ENCODE measurements at places on chromosomes 2 and 18. TPM values are rescaled to one million over a fixed set of nuclear protein-coding genes. Genes with fewer than 3 reads are reported as not detected.

GRCh38 chr2:18149660-18150246 is 271.3 kb downstream of the KCNS3 start:
- no peak overlapping the region for H3K4me3 ChIP-seq
- no peaks in the 10 kb centered on the region for H3K36me3 ChIP-seq
- H3K4me1 ChIP-seq, result no peaks in the 10 kb centered on the region
- no peaks in the 10 kb centered on the region for H3K27me3 ChIP-seq
- DNase-seq, result no peak

DNA sequence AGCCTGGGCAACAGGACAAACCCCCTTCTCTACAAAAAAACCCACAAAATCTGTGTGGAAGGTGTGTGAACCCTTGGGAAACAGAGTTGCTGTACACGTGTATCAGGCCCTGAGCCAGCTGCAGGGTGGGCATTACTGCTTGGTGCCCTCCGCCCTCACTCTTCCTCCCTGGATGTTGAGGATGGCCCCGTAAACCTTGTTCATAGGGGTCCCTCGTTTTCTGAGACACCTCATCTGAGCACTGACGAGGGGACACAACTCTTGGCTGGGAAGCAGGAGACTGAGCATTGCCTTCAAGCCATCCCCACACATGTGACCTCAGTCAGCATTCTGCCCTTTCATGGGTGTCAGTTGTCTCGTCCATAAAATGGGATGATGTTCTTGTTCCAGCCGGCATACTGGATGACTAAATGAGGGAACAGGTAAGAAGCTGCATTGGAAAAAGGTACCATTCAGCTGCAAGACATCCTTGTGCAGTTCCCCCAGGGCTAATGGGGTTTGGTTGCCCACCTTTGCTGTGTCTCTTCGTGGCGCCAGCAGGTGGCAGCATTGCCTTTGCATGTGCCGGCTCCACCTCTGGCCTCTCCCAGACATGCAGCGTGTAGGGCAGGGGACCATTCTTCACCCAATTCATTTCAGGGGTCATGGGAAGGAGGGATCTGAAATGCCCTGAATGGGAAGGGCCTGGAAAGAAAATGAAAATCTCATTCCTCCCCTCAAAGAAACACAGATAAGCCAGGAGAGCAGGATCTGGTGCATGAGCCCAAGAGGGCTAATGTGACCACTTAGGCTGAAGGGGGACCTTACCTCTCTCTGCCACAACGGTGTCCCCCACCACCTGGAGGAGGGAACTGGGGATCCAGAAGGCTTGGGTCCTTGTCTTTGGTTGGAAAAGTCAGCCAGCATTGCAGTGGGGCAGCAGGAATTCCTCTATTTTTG is 36.4 kb upstream of the HAAO start:
- no peaks in the 10 kb centered on the region for H3K36me3 ChIP-seq
- H3K27ac ChIP-seq, result no peak overlapping the region
- H3K4me1 ChIP-seq, result peaks cover 7% of the 10 kb centered on the region
- no peaks in the 10 kb centered on the region for H3K27me3 ChIP-seq
- DNase-seq, result peak; percentile 83
- H3K4me3 ChIP-seq, result no peak overlapping the region

DNA sequence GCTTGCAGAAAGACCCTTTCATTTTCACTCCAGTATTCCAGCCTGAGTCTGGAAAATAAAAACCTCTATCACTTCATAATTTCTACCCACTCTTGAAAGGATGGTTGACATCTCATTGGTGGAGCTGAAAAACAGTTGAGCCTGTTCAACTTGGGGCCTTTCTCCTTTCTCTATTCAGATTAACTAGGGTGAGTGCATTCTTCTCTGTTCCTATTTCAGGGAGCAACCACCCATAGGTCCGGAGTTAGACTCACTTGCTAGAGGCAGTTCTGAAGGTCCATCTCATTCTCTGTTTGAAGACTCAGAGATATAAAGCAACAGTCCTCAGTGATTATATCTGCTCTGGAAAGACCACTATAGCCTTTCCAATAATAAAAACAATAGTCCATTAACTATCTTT is 167.9 kb upstream of the SPOPL start:
- no peak for DNase-seq
- no peak overlapping the region for H3K27ac ChIP-seq
- 0 out of 2 replicates have a peak, but pooled peaks cover 4% of the 10 kb centered on the region for H3K4me1 ChIP-seq

The RGPD5 gene
- total RNA-seq, result 62.0 TPM

DNA sequence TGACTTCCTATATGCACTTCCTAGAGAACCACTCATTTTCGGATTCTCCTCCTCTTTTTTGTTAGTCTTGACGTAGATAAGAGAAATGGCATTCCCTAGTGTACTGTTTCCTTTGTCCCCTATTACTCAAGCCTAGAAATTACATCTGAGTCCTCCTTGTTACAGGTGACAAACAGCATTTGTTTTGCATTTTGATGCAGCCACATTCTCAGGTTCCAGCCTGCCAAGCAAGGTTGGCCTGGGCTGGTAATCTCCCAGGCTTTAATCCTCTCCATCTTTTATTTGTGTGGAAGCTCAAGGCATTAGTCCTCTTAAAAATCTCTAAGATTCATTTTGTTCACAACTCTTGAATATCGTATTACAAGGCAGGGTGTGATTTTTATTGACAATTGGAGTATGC is 318.0 kb upstream of the NRP2 start:
- DNase-seq, result no peak
- no peaks in the 10 kb centered on the region for H3K27me3 ChIP-seq
- H3K27ac ChIP-seq, result peak overlapping the region; percentile 62
- peaks cover 57% of the 10 kb centered on the region for H3K4me1 ChIP-seq

- H3K4me1 ChIP-seq, result no peaks in the 10 kb centered on the region
- no peak for DNase-seq
- H3K4me3 ChIP-seq, result no peak overlapping the region
- H3K27ac ChIP-seq, result peak overlapping the region; percentile 41
Observed at GRCh38 chr2:61045226-61045625, 20.4 kb upstream of the SANBR start.

GRCh38 chr2:719734-720133 is 42.5 kb upstream of the TMEM18 start:
- H3K27me3 ChIP-seq, result no peaks in the 10 kb centered on the region
- no peak overlapping the region for H3K4me3 ChIP-seq
- no peaks in the 10 kb centered on the region for H3K36me3 ChIP-seq
- no peaks in the 10 kb centered on the region for H3K4me1 ChIP-seq
- no peak for DNase-seq

The MAPK4 gene
- 0.88 TPM for total RNA-seq

GRCh38 chr18:394987-395362 is 105.5 kb downstream of the COLEC12 start:
- DNase-seq, result no peak
- no peaks in the 10 kb centered on the region for H3K36me3 ChIP-seq
- no peaks in the 10 kb centered on the region for H3K27me3 ChIP-seq
- H3K4me1 ChIP-seq, result peaks cover 5% of the 10 kb centered on the region
- H3K27ac ChIP-seq, result no peak overlapping the region

- no peaks in the 10 kb centered on the region for H3K27me3 ChIP-seq
- no peak overlapping the region for H3K27ac ChIP-seq
- H3K4me1 ChIP-seq, result no peaks in the 10 kb centered on the region
- DNase-seq, result no peak
- no peaks in the 10 kb centered on the region for H3K36me3 ChIP-seq
Observed at GRCh38 chr2:130795431-130795830, 40.1 kb downstream of the AMER3 start.

DNA sequence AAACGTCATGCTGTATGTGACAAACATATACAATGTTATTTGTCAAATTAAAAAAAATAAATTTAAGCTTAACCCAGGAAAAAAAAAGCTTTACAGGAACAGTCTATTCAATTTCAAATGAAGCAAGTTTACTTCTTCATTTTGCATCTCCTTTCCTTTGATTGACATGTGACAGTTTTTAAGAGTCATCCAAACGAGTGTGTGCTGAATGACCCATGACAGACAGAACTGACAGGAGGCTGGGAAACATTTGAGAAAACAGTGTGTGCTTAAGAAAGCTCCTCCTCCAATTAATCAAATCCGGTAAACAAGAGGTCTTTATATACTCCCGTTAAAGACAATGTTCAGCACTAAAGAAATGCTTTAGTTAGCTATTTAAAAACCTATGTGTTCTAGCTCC is 177.7 kb downstream of the SRBD1 start:
- peaks cover 4% of the 10 kb centered on the region for H3K4me1 ChIP-seq
- no peak for DNase-seq
- H3K36me3 ChIP-seq, result no peaks in the 10 kb centered on the region
- H3K27ac ChIP-seq, result no peak overlapping the region
- no peak overlapping the region for H3K4me3 ChIP-seq

DNA sequence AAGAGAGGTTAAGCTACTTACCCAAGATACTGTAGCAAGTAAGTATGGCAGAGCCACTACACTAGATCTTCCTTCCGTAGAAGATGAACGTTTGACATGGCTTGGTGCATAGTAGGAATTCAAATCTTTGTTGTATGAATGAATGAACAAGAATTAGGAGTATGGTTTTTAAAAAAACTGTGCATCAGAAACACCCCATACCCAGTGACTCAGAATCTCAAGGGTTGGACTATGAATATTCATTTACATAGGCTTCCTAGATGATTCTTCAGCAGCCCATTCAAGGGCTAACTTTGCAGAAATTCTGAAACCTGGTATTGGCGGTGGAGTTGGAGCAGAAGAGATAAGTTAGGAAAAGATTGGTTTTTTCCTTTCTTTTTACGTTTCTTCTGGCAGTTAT is 5.4 kb downstream of the ACTR3 start:
- no peaks in the 10 kb centered on the region for H3K27me3 ChIP-seq
- no peak overlapping the region for H3K4me3 ChIP-seq
- no peak overlapping the region for H3K27ac ChIP-seq
- DNase-seq, result no peak

DNA sequence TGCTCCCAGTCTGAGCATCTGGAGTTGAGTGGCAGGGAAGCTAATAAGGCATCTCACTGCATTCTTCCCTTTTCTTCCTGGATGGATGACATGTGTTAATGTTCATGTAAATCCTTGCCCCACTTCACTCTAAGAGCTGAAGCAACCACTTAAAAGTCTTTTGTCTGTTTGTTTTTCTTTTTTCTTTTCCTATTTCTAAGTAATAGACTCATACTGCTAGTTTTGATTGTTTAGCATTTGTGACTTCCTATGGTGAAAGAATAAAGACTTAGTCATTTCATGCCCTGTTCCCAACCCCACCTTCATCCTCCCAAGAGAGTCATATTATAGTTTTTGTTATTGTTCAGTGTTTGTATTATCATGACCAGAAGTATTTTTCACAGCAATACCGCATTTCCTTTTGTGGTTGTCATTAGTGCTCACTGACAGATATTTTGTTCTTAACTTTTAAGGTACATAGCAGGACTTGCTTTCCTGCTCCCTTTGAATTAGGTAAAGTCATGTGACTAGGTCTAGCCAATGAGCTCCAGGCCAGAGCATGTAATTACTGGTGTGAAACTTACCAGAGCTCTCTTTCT is 18.1 kb upstream of the SPP2 start:
- no peaks in the 10 kb centered on the region for H3K27me3 ChIP-seq
- no peak overlapping the region for H3K27ac ChIP-seq
- DNase-seq, result no peak

- H3K36me3 ChIP-seq, result no peaks in the 10 kb centered on the region
- peaks cover 6% of the 10 kb centered on the region for H3K4me1 ChIP-seq
- H3K27me3 ChIP-seq, result no peaks in the 10 kb centered on the region
Observed at GRCh38 chr2:168731002-168731401, 71.4 kb upstream of the NOSTRIN start.

GRCh38 chr2:63899639-63900038 is 57.9 kb downstream of the UGP2 start:
- H3K36me3 ChIP-seq, result no peaks in the 10 kb centered on the region
- H3K4me1 ChIP-seq, result no peaks in the 10 kb centered on the region
- DNase-seq, result no peak
- H3K4me3 ChIP-seq, result no peak overlapping the region
- no peak overlapping the region for H3K27ac ChIP-seq

The STK39 gene
- 5.1 TPM for total RNA-seq

The EIF4E2 gene
- total RNA-seq, result 57.2 TPM

DNA sequence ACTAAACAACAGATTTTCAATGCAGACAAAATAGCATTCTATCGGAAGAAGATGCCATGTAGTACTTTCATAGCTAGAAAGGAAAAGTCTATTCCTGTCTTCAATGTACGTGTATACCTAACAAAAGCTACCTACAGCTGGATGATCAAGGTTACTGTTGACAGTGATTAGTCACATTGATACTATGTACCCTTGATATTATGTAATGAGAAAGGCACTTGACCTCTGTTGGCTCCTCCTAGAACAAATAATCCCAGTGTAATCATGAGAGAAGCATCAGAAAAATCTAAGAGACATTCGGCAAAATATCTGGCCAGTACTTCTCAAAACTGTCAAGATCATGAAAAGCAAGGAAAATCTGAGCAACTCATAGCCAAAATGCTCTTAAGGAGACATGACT is 44.4 kb upstream of the LRRTM4 start:
- no peak overlapping the region for H3K27ac ChIP-seq
- no peak overlapping the region for H3K4me3 ChIP-seq
- no peaks in the 10 kb centered on the region for H3K27me3 ChIP-seq
- peaks cover 19% of the 10 kb centered on the region for H3K4me1 ChIP-seq
- DNase-seq, result no peak

DNA sequence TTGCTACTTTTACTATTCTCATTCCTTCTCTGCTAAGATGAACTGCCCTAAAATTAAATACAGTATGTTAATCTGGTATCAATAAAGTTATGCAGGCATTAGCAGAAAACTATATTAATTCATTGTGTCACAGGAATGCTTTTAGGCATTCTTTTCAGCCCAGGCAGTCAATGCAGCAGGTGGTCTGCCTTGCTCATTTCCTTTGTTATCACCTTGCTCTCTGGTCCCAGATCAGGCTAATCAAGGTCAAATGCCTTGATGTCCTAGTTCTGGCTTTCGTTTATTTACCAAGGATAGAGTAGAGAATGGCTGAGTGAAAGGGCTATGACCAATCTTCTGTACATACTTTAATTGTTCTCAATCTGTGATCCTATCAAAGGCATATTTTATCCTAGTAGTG is 1023.6 kb downstream of the TMEM182 start:
- no peak overlapping the region for H3K4me3 ChIP-seq
- H3K4me1 ChIP-seq, result no peaks in the 10 kb centered on the region
- H3K27ac ChIP-seq, result no peak overlapping the region
- no peaks in the 10 kb centered on the region for H3K27me3 ChIP-seq
- no peaks in the 10 kb centered on the region for H3K36me3 ChIP-seq
- DNase-seq, result no peak

GRCh38 chr2:143146815-143147530 is 17.8 kb downstream of the ARHGAP15 start:
- no peaks in the 10 kb centered on the region for H3K36me3 ChIP-seq
- H3K27ac ChIP-seq, result no peak overlapping the region
- H3K4me1 ChIP-seq, result no peaks in the 10 kb centered on the region
- no peaks in the 10 kb centered on the region for H3K27me3 ChIP-seq

The NCKAP5 gene
- 3.8 TPM for total RNA-seq

Data from Caco-2 (cell line).